ENCODE measurements at places on chromosomes 5 and 9.

- no peak for DNase-seq
Observed at GRCh38 chr5:156640691-156641241, 209.3 kb upstream of the PPP1R2B start.

DNA sequence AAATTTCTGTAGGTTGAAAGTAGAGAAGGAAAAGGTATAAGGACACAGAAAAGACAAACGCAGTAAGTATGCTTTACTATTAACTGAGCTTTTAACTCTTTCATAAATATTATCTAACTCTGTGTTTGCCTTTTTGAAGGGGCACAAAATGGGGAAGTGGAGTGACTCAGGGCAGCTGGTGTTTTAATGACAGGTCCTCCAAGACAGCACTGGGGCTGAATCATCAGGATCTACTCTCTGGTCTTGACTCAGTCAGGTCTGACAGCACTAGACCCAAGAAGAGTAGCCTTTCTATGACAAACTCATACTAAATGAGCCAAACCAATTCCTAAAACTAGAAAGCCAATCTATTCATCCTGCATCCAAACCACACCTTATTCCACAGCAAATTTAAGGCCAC is 102.2 kb downstream of the APTX start:
- DNase-seq = no peak

DNA sequence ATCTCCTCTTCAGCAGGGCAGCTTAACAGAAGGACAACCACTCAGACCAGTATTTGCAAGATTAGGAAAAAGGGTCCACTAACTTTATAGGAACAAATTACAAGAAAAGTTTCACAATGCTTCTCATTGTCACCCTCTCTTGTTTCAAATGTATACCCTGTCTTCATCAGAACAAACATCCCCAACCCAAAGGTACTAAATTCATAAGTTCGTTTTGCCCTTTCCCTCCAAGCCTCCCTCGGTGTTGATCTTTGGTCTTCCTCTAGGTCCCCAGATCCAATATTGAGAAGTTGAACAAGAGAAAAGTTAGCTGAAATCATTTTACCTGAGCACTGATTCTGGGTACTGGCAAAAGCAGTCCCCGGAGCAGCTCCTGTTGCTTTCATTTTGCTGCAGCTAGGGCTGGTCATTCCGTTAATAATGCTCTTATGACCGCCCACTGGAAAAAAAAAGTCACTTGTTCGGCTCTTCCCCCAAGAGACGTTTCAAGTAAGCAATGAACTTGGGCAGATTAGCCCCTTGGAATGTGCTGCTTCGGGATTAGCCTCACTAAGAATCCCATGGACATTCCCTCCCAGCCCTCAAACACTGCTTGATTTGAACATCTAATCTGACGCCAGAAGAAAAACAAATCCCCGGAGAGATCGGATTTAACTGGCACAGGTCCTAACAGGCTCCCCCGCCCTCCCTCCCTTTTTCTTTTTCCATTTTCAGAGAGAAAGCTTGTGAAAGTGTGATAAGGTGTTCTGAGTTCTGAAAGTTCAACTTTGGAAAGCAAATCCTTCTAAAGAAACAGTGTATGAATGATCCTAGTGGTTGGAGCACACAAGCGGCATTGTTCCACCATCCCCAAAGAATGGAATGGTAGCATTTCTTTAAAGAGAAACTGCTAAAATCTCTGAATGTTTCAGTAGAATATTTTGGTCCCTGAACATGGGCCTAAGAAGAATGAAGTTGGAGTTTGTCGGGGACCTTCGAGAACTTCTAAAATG is 252.5 kb downstream of the TRPM3 start:
- no peak for DNase-seq

- no peak for DNase-seq
Observed at GRCh38 chr5:2112173-2113025, 229.7 kb upstream of the IRX4 start.
